ENCODE measurements at places on chromosomes 7 and 10.

- no peak for DNase-seq
Observed at GRCh38 chr10:3225561-3225960, 53.0 kb upstream of the PITRM1 start.

DNA sequence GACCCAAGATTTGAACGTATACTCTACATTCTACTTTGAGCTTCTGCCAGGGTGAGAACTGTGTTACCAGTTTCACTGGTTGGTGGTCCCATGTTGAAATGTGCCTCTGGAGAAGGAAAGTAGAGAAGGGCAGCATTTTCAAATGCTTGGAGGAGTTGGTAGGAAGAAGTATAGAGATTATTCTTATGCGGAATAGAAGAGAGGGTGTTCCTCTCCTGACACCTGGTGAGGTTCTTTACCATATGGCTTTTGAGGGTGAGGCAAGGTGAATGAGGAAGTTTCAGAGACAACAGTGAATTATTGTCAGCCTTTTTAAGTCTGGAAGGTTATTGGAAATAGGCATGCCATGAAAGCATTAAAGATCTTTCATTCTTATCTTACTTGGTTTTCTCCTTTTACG lies 34.3 kb downstream of the R3HCC1L start:
- DNase-seq: no peak

DNA sequence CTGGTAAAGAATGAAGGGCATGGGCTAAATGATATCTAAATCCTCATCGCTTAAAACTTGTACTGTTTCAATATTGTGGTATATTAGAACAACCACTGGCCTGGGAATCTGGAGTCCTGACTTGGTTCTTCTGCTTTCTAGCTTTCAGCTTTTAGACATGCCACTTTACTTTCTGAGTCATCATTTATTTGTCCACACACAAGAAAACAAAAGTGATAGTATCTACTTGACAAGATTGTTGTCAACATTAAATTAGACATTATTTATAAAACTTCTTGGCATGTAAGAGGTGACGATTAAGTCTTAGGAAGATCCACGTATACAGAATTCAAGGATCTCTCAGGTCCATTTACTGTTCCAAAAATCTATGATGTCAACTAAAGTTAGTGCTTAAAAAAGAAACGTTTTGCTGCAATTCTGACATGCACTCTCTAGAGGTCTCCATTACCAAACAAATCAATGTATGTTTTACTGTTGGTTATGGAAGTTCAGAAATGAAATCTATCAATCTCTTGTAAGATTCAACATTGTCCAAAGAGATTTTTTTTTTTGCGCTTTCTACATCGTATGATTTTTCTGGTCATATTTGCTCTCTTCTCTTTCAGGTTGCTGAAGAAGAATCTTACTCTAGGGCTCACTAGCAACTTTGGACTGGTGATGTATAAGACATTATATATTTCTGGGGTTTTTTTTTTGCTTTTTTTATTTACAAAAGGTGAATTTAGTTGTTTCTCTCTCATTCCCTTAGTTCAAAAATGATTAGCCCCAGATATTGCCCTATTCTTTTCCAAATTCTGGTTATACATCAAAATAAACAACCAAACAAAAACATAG lies 53.6 kb upstream of the DYNC1I1 start:
- DNase-seq: no peak

- no peak for DNase-seq
Observed at GRCh38 chr10:82497439-82497838, 622.4 kb downstream of the NRG3 start.

DNA sequence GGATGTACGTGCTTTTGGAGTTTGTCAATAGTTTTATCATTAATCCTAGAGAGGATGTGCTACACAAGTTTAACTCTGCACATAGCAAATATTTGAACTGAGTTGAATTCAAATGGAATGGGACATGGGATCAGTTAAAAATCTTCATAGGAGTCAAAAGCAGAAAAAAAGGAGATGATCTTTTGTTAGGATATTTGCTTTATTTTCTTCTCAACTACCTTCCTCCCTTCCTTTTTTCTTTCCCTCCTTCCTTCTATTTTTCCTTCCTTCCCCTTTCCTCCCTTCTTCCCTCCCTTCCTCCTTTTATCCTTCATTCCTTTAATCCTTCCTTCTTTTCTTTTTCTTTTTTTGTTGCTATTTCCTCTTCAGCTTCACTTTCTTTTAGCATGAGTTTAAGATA lies 6.6 kb downstream of the PTPRZ1 start:
- DNase-seq: no peak

DNA sequence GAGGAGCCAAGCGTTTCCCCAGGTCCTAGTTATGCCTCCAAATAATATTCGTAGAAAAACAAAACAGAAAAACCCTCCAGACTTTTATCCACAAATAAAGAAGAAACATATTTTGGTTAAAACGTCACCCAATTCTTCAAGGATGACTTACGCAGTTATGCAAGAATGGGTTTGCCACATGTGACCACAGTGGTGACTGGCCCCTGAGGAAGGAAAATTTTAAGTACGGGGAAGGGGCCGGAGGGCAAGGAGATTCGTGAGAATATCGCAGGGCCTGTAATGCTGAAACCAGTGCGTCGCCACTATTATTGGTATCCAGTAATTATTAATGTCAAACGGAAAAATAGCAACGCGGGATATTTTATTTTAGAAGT lies 537 bp upstream of the MRPS24 start:
- no peak for DNase-seq

GRCh38 chr7:150947761-150948651 lies 30.1 kb downstream of the KCNH2 start:
- DNase-seq: no peak

- DNase-seq: no peak
Observed at GRCh38 chr7:107560898-107561516, 2.7 kb downstream of the COG5 start.

GRCh38 chr7:156829669-156830336 lies 63.2 kb downstream of the LMBR1 start:
- no peak for DNase-seq
